ENCODE measurements at places on chromosomes 11 and 22. TPM values are rescaled to one million over a fixed set of nuclear protein-coding genes. Genes with fewer than 3 reads are reported as not detected.

Gene YDJC
- total RNA-seq = 15.7 TPM

Gene NRIP3
- 0.95 TPM for total RNA-seq

Gene NEFH
- total RNA-seq = 1.4 TPM

Gene GLYAT
- not detected for total RNA-seq

Gene DGAT2
- total RNA-seq = 6.0 TPM

GRCh38 chr22:48696371-48696770 is 1131.3 kb downstream of the BRD1 start:
- no peak for DNase-seq

GRCh38 chr11:32538804-32539203 is 44.8 kb upstream of the EIF3M start:
- DNase-seq = no peak

GRCh38 chr11:65150509-65151299 is 16.4 kb upstream of the SYVN1 start:
- peak; percentile 66 for DNase-seq

DNA sequence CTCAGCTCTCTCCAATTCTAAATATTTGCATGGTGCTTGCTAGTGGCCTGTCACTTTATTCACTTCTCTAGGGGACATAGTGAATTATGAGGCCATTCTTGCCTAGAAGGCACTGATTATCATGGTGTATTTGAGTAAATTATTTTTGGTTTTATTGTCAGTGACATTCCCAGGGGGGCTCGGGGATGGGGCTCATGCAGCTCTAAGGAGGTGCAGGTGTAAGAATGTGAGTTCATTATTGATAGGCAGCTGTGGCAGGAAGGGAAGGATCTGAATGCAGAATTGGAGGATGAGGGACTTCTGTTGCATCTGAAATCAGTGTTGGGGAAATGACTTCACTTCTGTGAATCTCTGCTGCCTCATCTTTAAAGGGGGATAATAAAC is 53.7 kb upstream of the OR4B1 start:
- no peak for DNase-seq

- DNase-seq = peak; percentile 36
Measured at GRCh38 chr11:11971906-11972547, 36.4 kb downstream of the DKK3 start.

DNA sequence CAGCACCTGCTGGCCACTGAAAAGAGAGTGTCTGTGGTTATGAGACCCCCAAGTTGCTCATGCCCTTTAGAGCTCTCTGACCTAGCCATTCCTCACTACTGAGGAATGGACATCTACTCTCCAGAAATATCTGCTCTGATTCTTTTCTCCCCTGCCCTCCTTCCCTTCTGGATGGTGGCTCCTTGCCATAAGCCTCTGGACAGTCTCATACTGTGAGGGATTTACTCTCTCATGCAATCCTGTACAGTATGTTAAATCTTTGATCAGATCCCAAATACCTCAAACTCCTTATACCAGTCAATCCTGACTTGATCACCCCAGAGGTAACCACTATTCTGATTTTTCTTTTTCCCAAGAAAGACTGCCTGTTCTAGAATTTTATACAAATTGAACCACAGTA is 80.7 kb downstream of the ARHGAP20 start:
- no peak for DNase-seq

GRCh38 chr11:64790205-64791095 is 12.1 kb upstream of the SF1 start:
- no peak for DNase-seq

DNA sequence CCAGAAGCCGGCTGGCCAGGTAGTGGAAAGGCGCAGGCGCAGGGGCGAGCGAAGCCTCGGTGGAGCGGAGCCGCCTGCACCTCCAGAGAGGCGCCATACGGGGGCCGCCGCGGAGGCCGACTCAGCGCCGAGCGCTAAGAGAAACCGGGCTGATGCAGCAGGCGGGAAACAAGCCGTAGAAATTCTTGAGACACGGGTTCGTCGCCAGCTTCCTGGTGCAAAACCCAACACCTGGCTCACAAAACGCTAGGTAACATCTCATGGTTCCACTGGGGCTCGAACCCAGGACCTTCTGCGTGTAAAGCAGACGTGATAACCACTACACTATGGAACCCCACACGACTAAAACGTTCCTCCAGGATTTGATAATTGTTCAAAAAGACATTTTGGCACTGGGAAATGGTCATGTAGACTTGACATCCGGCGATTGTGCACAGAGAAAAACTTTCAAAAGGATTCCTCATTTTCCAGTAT is 39.1 kb downstream of the OR4D9 start:
- peak; percentile 98 for DNase-seq

- no peak for DNase-seq
Measured at GRCh38 chr22:47445212-47445611, 682.8 kb downstream of the TBC1D22A start.

- DNase-seq = no peak
Measured at GRCh38 chr11:130666781-130667251, 218.4 kb downstream of the ADAMTS15 start.

- DNase-seq = no peak
Measured at GRCh38 chr22:50294319-50294656, 13.2 kb downstream of the PLXNB2 start.

All from endodermal cell (in vitro differentiated cells).